ENCODE measurements at places on chromosomes 1 and 21.

- DNase-seq, result no peak
These were observed 67.0 kb downstream of the XCL2 start for GRCh38 chr1:168476588-168477385.

DNA sequence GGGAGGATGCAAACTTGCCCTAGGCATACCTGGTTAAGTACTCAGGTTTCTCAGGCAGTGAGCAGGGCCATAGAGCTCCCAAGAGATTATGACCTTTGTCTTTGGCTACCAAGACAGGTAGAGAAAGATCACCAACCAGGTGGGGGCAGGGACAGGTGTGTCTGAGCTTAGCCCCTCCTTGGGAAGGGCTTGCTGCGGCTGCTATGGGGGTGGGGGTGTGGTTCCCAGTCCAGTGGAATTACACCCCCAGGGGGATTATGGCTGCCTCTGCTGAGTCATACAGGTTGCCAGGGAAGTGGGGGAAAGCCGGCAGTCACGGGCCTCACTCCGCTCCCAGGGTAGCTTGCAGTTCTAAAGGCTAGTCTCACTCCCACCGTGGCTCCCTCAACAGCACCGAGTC, 65.2 kb upstream of the FAM163A start:
- DNase-seq, result no peak

- no peak for DNase-seq
These were observed 131.0 kb downstream of the TGFBR3 start for GRCh38 chr1:91754816-91755580.

- no peak for DNase-seq
These were observed 318.9 kb downstream of the LMO4 start for GRCh38 chr1:87647430-87648177.

- peak; percentile 19 for DNase-seq
These were observed 738.8 kb downstream of the PTPRU start for GRCh38 chr1:29975036-29975694.

GRCh38 chr1:222038971-222039370, 297.1 kb upstream of the DUSP10 start:
- DNase-seq, result no peak

DNA sequence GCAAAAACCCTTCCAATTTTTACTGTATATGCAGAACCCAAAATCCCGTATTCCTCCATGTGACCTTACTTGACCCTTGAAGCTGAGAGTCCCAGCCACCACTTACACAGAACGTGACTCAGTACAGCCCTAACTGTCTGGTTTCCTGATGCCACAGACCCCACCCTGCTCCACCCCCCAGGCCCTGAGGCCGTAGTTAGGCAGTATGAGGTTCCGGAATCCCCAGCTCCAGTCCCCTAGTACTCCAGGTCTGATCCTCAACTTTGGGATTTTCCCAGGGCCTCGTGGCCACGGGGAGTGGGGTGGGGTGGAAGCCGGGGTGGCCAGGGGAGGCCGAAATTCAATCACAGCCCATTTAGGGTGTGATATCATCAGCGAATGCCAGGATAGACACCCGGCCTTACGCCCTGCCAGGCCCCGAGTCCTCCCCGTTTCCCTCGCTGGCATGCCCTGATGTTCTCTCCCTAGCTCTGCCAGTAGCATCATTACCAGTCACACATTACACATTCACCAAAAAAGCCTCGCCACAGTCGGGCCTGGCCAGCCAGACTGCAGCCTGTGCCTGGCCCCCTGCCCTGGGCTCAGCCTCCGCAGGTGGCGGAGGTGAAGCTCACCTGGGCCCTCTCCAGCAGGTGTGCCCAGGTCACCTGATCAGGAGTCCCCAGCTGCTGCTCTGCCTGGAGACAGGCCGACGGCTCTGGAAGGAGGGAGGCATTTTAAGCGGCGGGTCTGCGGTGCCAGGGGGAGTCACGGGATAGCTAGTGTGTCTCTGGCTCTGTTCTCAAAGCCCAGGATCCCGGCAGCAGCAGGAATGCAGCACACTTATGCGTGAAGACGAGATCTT, 70.8 kb downstream of the SCCPDH start:
- DNase-seq, result no peak

- no peak for DNase-seq
These were observed 319.0 kb upstream of the SNX7 start for GRCh38 chr1:98342566-98342965.

- DNase-seq, result no peak
These were observed 208.6 kb downstream of the LHX8 start for GRCh38 chr1:75342786-75343185.

DNA sequence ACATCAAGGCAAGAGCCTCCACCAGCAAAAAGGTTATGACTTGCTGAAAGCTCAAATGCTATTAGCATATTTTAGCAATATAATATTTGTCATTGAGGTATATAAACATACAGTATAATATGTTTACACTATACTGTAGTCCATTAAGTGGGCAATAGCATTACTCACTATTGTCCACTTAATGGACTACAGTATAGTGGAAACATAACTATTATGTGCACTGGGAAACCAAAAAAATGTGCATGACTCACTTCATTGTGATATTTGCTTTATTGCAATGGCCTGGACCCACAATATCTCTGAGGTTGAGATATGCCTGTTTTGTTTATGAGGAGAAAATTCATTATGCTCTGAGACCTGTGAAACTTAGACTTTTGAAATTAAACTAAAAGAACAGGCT, 300.0 kb downstream of the BARHL2 start:
- DNase-seq, result no peak

GRCh38 chr1:89627596-89627962, 5.3 kb upstream of the LRRC8C start:
- DNase-seq, result no peak

- DNase-seq, result peak; percentile 80
These were observed 75.6 kb upstream of the DNAJC6 start for GRCh38 chr1:65233782-65234181.

- no peak for DNase-seq
These were observed 1.6 kb upstream of the PANK4 start for GRCh38 chr1:2528016-2528415.

GRCh38 chr1:116587501-116588227, 16.8 kb upstream of the CD58 start:
- DNase-seq, result no peak

DNA sequence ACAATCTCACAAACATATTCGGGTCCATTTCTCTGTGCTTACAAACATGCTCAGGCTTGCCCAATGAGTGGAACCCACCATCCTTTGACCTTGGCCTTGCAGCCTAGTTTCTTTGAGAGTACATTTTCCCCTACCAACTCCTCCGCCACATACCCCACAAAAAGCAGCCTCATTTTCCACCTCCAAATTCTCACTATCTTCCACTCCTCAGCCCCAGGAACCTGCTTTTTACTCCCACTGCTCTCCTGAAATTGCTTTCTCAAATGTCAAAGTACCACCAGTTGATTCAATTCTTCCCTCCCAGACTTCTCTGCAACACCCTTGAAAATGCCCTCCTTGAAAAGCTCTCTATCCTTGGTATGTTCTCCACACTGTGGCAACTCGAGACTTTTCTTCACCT, 103.8 kb downstream of the RUNX1 start:
- no peak for DNase-seq

GRCh38 chr1:226972931-226973330, 32.8 kb downstream of the COQ8A start:
- no peak for DNase-seq

DNA sequence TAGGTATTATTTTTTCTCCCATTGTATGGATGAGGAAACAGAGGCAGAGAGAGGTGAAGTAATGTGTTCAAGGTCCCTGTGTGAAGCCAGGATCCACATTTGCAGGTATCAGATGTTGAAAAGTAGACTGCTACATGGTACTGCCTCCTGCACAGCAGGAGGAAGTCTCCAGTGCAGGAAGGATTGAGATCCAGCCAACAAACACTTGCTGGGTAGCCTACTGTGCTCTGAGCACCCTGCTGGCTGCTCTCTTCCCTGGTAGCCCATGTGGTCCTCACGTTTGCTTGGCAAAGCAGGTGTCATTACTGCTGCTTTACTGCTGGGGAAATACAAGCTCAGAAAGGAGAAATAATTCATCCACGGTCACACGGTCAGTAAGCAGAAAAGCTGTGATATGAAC, 21.3 kb upstream of the GRIK3 start:
- DNase-seq, result no peak

DNA sequence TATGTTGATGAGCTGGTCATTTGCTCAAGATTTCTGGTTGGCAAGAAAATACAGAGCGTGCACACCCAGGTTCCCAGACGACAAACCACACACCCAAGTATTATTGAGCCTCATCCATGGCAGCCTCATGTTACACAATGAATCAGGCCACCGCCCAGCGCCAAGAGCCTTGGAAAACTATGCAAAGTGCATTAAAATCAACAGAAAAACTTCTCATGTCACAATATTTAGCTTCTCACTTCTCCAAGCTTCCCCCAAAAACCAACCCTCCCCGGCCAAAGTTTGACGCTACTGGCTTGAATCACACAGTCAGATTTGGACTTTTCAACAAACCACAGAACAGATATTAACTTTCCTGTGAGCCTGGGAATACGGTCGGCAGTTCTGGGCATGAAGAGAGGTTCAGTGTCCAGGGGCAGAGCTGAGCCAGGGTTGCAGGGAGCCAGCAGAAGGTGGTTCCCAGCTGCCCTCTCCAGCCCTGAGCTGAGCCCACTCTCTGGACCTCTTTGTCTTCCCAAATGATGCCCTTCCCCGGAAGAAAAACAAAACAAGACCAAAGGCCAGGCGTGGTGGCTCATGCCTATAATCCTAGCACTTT, 71.1 kb downstream of the SETD4 start:
- DNase-seq, result no peak

DNA sequence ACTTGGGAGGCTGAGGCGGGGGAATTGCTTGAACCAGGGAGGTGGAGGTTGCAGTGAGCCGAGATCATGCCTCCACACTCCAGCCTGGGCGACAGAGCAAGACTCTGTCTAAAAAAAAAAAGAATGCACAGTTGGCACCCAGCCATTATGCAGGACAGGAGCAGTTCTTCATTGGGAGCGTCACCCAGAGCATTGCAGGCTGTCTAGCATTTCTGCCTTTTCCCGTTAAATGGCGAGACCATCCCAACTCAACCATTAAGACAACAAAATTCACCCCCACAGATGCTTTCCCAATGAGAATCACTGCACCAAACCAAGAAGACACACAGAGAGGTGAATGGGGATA, 105.8 kb downstream of the EDEM3 start:
- no peak for DNase-seq

DNA sequence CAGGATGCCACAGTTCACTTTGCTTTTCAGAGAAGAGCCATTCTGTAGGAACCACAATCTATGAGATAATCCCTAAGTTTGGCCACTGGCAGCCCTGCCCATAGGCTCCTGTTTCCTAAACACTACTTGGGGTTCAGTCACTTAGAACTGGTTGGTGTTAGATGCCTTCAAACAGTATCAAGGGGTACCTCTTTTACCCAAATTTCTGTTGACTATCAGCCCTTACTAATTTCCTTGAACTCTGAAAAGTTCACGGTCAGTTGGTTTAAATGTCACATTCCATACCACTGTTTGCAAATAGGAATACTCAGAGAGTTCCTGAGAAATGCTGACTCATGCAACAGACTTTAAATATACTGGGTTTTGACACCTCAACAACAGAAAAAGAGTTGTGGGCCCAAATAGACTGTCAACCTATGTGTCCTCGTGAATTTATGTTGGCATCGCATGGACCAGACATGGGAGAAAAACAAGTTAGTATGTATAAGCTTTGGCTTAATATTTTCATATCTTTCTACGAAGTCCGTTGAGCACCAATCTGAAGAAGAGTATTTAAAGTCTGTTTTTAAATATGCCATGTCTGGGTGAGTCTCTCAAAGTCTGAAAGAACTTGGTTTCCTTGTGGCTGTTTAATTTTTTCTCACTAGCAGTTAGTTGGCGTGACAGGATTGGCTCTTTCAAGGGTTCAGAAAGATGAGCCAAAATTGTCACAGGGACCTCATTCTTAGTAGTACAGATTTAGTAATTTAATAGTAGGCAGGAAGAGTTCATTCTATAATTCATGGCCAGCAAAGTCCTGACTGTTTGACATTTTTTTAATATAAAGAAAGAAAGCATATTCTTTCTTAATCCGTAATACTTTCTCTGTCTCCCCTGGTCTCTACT, 56.5 kb upstream of the ZNF326 start:
- DNase-seq, result peak; percentile 34

DNA sequence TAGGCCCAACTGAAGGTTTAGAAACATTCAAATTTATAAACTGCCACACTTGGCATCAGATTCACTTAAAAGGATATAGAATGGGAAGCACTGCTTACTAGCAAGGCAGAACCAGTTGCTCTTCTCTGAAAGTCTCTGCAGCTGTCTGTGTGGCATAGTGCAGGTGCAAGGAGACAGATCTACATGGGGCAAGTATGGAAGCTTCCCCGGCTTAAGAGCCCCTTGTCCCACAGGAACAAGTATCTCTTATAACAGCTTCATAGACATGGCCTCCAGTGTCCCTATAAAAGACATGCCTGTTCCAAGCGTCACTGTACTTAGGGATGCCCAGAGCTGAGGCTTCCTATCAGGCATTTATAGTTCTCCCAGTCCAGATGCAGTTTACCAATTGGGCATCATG, 26.5 kb downstream of the ZBTB8B start:
- DNase-seq, result no peak

- no peak for DNase-seq
These were observed 1046.7 kb upstream of the B3GALT2 start for GRCh38 chr1:194233069-194233468.

GRCh38 chr1:198741744-198742143, 102.9 kb downstream of the PTPRC start:
- DNase-seq, result no peak

DNA sequence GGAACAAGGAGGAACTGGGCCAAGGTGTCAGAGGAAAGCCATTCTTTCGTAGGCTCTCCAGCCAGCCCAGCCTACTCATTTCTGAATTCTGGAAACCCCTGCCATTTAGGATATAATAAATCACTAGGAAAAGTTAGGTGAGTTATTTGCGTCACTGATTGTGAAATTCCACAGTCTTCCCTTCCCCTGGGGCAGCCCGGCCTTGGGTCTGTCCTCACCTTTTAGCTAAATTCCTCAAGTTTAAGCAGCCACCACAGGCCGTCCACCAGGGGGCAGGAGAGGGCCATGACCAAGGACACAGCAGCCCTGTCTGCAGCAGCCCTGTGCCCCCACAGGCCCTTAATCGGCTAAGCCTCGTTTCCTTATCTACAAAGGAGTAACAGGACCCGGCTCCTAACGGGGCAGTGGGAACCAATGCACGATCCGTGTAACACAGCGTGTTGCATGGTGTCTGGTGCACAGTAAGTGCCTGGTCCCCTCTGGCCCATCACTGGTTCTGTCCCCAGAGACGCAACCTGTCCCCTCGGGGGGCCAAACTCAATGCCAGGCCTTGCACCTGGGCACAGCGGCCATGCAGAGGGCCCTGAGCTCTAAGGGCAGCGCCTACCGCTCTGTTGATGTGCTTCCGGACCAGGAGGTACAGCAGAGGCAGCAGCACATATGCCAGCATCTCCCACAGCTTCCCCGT, 18.1 kb downstream of the GPR157 start:
- peak; percentile 80 for DNase-seq

DNA sequence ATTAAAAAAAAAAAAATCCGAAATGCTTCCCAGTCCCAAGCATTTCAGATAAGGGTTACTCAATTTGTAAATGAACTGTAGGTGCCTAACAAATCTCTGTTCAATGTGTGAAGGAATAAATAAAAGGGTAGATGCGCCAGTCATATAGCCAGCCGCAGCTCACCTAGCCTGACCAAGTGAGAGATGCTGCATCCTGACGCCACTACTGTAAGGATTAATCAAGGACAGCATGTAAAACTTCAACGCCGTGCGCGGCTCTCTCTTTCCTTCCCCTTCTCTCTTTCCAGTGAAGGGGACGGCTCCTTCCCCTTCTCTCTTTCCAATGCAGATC, 441 bp downstream of the PPT1 start:
- DNase-seq, result no peak

GRCh38 chr21:45071874-45072737, 2.3 kb upstream of the ADARB1 start:
- DNase-seq, result no peak

Data from erythroblast (primary cell).